ENCODE measurements at places on chromosomes 3 and 15.

DNA sequence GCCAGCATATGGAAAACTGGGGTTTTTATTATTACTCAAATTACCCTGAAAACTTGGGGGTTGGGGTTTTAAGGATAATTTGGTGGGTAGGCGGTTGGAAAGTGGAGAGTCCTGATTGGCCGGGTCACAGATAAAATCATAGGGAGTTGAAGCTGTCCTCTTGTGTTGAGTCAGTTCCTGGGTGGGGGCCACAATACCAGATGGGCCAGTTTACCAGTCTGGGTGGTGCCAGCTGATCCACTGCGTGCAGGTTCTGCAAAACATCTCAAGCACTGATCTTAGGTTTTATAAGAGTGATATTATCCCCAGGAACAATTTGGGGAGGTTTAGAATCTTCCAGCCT, 4.9 kb upstream of the ZNF662 start:
- no peak for DNase-seq

DNA sequence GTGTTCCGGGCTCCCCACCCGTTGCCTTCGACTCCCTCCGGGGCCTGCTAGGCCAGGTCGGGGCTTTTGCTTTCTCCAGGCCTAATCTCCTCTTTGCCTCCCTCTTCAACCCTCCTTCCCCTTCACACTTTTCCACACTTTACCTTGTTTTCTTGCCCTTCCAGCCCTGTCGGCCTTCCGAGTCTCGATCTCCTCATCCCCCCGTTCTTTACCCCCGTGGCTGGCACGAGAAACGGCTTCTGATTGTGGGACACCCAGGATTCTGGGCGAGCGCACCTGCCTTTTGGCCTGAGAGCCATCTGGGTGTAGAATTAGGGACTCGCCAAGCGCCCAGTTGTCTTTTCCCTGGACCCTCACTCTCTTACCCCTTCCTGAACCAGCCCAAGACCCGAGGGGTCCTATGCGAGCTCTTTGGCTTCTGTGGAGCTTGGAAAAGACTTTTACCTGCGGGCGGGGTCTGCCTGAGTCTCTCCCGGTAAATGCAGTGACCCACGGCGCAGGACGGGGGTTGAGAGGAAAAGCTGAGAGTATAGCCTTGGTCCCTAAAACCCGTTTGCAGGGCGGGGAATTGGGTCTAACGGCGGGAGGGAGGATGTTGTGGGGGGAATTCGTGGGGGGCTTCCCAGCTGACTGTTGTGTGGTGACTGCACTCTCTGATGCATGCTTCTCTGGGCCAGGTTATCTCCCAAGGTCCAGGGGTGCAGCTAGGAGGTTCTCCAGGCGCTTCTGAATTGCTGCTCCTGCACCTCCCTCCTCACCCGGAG, 5.5 kb upstream of the ONECUT1 start:
- no peak for DNase-seq

- DNase-seq = no peak
These were observed 48.1 kb upstream of the XXYLT1 start for GRCh38 chr3:195319060-195319459.

GRCh38 chr15:76235186-76235826, 76.0 kb downstream of the ETFA start:
- no peak for DNase-seq

DNA sequence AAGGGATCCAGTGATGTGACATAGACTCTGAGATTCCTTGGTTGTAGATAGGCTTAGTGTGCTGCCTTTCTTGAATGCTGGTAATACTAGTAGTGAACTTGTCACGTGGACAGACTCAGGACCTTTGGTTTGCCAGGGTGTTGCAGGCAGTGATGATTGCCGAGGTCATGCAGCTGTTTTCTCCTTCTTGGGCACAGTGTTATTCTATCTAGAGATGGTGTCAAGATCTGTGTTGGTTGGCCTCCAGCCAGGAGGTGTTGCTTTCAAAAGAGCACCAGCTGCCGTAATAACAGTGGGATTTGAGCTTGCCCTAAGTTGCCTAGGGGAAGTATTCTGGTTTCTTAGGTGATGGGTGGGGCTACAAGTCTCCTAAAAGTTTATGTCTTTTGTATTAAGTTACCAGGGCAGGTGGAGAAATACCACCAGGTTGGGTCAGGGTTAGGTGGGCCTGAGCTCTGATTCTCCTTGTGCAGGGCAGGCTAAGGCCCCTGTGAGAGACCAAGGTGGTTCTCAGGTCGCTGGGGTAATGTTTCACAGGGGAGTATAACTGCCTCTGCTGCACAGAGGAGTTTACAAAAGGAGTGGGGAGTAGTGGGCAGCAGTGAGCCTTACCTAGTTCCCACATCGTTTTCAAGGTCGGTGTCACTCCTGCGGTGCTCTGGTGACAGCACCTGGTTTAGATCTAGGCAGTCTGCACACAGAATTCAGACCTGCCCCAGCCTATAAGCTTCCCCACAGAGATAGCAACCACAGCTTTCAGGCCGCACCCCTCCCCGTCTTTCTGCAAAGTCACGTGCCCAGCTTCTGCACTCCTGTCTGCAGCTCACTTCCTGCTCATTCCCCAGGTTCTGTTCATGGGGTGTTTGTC, 350.3 kb downstream of the DOCK3 start:
- peak; percentile 57 for DNase-seq

DNA sequence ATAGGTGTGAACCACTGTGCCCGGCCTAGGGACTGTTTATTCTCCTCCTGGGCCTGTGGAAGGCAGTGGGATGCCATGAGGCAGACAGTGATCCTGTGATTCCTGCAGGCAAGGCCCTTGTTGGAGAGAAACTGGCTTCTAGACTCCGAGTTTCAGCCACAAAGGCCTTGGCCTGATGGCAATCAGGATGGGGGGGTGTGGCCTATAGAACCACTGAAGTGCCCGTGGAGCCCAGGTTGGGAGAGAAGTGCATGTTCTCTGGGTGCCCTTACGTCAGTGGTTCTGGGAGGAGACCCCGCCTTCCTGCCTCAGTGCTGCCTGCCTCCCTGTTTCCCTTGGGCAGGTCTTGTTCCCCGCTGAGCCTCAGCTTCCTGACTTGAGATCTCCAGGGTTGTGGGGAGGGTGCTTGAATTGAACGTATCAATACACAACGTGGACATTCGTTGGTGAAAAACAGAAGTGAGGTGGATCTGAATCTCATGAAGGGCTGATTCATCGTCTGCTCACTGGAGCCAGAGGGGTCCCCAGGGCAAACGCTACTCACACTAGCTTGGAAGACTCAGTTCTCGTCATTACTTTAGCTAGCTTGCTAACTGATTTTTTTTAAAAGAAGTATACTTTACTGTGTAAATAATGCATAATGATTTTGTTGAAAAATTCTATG, 31.8 kb downstream of the IRAK2 start:
- peak; percentile 27 for DNase-seq

DNA sequence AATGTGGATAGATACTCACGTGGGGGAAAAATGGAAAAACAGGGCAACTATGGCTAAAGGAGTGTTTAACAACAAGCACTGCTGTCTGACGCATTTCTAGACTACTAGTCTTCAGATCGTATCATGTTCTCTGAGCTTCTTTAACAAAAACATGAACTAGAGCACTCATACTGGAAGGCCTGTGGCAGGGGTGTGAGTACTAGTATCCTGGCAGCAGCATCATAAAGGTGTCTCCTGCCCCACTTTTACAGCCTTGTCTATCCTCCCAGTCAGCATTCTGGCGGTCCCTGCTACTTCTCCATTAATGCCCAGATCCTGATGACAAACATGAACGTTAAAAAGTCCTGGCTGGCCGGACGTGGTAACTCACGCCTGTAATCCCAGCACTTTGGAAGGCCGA, 4.0 kb downstream of the FMN1 start:
- DNase-seq = no peak

DNA sequence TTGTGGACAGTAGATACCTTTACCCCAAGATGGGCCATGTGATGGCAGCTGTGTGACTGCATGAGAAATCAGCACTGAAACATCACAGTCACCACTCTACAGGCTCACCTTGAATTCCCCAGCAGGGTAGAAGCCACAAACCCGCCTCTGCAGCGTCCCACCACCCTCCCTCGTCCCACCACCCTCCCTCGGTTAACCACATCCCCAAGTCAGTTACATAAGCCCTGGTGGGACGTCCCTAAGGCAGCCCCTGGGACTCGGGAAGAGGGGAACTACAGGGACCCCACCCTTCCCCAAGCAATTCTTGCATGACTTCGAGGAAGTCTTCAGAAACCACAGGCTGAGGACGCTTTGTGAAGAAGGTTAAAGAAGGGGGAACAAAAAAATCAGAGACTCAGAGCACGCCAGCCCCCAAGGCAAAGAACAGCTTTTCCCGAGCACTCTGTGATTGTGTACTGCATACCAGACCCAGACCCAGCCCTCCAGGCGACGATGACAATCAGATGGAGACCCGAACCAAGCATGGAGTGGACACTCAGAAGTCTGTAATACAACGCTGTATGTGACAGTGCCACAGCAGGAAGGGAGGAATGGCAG, 60.5 kb downstream of the SH3BP5 start:
- peak; percentile 78 for DNase-seq

- no peak for DNase-seq
These were observed 175.9 kb downstream of the FEZF2 start for GRCh38 chr3:62197350-62198012.

DNA sequence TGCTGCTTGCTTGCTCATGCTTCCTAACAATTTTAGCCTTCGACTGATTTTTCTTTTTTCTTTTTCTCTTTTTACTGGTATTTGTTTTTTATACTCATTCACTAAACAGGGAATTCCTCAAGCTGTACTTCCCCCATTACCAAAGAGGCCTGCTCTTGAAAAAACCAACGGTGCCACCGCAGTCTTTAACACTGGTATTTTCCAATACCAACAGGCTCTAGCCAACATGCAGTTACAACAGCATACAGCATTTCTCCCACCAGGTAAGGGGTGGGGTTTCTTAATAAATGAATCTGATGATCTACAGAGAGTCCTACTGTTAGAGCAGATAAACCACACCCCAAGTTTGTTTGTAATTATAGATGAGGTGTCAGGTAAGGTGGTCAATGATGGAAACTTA, 178.8 kb downstream of the MBNL1 start:
- DNase-seq = no peak

GRCh38 chr3:23114432-23114831, 88.7 kb upstream of the UBE2E2 start:
- no peak for DNase-seq

DNA sequence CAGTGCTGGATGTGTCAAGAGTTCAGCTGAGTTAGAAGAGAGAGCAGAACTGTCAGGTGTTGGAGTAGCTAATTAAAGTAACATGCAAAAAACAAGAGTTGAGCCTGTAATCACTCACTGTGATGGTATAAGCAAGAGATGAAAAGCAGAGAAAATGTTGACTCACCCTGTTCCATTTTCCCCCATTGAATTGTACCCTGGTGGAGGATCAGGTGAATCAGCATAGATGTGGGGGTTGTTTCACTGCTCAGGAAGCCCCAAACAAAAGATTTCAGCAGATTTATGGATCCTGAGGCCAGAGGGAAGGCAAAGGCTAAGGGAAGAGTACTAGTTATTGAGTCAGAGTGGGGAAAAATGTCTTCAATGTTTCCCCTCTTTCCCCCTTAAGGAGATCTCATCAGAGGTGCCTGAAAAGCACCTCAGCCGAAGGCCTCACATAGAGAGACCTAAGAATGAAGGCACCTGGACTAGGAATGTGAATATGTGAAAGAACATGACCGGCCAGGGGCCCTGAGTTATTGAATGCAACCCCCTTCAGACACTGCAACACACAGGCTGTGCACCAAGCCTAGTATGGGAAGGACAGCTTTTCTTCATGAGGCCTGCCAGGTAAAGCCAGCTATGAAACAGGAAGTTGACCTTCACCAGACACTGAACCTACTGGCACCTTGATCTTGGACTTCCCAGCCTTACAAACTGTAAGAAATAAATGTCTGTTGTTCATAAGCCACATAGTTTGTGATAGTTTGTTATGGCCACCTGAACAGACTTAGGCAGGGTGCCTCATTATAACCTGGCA, 90.1 kb downstream of the TMCO5A start:
- no peak for DNase-seq

GRCh38 chr3:142706321-142707127, 17.3 kb upstream of the TRPC1 start:
- no peak for DNase-seq

- DNase-seq = no peak
These were observed 109.2 kb downstream of the ASB7 start for GRCh38 chr15:100711516-100712021.

DNA sequence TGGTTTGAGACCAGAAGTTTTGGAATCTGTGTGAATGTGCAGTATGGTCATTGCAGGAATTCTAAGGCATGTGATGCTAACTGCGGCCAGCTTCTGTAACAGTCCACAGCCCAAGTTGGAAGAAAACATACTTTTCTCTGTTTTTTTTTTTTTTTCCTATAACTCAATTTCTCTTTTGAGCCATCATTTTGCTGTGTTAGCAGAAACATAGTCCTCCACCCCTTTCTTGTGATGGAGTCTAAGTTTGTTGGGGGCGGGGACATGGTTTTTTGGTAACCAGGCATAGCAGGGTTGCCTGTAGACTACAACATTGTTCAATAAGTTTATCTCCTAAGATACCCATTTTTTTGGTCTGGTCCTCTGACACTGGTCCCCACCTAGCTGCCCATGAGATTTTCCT, 223.2 kb upstream of the ONECUT1 start:
- DNase-seq = no peak

DNA sequence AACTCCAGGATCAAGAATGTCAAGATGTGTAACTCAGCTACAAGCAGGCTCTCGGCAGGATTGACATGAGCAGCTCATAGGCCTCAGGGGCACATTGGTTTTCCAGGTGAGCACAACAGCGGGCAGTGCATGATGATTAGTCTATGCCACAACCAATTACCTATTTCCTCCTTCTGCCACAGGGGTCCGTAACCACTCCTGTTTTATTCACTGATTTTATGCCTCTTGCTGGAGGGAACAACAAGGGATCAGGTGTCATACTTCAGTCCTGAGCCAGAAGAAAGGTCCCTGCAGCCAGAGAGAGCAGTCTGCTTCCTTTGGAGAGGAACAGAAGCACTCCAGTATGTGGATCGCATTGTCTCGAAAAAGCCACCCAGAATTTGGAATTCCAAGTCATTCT, 35.1 kb upstream of the PTPRG start:
- DNase-seq = no peak

DNA sequence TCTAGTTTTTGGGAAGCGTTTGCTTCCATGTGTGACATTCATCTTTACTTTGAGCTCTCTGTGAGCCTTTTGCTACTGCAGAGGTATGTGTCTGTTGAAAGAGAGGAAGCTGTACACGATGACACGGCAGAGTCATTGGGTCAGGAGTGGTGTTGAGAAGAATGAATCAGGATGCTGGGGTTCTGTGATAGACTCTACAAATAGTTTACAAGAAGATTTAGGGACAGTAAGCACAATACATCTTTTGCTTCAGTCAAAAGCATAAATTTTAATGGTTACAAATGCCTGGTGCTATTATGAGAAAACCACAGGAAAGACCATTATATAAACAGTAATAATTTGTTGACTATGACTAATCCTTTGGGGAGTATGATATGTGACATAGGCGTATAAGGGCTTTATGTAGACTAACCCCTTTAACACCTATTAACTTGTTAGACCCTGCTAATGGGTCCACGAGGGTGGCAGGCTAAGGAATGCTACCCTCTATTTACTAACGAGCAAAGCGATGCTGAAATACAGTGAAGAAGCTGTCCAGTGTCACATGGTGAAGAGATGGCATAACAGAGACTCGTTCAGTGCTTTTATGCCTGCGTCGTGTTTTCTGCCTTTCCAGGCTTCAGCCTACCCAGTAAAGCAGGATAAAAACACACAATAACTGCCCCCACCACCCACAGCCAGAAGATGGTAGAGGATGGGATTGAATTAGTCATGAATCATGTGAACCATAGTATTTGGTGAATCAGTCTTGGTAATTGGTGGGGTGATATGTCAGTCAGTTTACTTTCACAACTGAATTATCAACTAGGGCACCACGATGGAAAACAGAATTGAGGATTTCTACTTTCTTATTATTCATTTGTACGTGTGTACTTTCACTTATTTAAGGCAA, 118.8 kb downstream of the LPP start:
- no peak for DNase-seq
